ENCODE measurements at places on chromosomes 1 and 21. TPM values are rescaled to one million over a fixed set of nuclear protein-coding genes. Genes with fewer than 3 reads are reported as not detected.

GRCh38 chr1:185857442-185857841, 123.3 kb downstream of the HMCN1 start:
- DNase-seq: no peak

- no peak for DNase-seq
These were observed 128.2 kb downstream of the LBR start for GRCh38 chr1:225299624-225300023.

FMO2 gene
- not detected for total RNA-seq

CATSPERE gene
- total RNA-seq: 1.0 TPM

LPAR3 gene
- 7.3 TPM for total RNA-seq
